Stimulated activated CD4-positive, alpha-beta T cell treated with anti-CD3 and anti-CD28 coated beads, Interleukin-15, amount 100 ng/mL, for 1 hour (primary cell): ENCODE measurements at places on chromosomes 5 and 9.

DNA sequence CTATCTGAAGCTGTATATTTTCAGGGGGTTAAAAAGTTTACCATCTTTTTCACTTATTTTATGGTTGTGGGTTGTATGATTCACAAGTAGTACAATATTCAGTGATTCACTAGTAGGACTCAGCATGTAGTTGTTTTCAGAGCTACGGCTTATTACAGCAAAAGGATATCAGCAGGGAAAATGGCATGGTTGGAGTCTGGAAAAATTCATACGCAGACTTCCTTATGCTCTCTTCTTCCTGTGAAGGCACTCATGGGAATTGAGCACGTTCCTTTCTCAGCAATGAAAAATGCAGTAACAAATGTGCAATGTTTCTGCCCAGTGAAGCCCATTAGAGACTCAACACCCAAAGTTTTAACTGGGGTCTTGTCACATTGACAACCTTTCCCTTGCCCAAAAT lies 250.5 kb downstream of the KCNN2 start:
- DNase-seq = no peak

- DNase-seq = no peak
Measured at GRCh38 chr5:33008751-33009418, 297.8 kb downstream of the NPR3 start.

- no peak for DNase-seq
Measured at GRCh38 chr9:80732506-80732905, 956.8 kb downstream of the TLE1 start.

- no peak for DNase-seq
Measured at GRCh38 chr9:130523921-130524320, 55.5 kb upstream of the FUBP3 start.

GRCh38 chr9:27472195-27472594 lies 51.9 kb upstream of the IFNK start:
- DNase-seq = no peak

DNA sequence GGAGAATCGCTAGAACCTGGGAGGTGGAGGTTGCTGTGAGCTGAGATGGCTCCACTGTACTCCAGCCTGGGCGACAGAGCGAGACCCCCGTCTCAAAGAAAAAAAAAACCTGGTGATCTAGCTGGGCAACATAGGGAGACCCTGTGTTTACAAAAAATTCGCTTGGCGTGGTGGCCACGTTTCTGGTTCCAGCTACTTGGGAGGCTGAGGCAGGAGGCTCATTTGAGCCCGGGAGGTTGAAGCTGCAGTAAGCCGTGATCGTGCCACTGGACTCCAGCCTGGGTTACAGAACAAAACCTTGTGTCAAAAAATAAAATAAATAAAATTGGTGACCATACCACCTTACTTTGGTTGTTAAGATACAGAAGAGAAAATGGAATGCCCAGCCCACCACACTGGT lies 1.8 kb upstream of the HNRNPAB start:
- no peak for DNase-seq

DNA sequence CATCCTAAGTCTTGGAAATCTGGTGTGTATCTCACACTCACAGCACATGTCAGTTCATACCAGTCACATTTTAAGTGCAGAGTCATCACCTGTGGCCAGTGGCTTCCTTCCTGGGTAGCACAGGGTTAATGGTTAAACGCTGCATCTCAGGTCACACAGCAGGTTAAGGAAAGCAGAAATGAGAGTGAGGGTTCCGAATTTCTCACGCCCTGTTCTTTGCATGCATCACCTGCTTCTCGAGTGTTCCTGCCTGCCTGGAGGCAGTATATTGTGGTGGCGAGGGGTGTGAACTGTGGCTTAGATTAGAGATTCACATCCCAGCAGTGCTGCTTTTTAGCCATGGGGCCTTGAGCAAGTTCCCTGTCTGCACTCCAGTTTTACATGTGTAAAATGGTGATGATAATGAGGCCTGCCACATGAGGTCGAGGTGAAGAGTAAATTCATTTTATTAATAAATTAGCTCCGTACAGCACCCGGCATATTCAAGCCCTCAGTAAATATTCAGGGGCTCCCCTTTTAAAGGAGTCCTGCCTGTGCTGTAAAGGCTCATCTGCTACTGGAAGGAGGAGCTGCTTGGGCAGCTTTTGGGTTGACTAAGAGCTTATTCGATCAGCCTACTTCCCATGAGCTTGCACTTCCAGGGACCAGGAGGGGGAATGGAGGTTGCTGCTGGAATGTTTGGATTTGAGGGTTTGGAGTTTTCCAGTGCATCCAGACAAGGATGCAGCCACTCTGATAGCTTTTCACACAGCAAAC lies 61.1 kb upstream of the SAP30L start:
- no peak for DNase-seq

- DNase-seq = no peak
Measured at GRCh38 chr5:52807037-52807436, 19.3 kb downstream of the ITGA1 start.

- no peak for DNase-seq
Measured at GRCh38 chr5:150434464-150434863, 15.1 kb downstream of the RPS14 start.

DNA sequence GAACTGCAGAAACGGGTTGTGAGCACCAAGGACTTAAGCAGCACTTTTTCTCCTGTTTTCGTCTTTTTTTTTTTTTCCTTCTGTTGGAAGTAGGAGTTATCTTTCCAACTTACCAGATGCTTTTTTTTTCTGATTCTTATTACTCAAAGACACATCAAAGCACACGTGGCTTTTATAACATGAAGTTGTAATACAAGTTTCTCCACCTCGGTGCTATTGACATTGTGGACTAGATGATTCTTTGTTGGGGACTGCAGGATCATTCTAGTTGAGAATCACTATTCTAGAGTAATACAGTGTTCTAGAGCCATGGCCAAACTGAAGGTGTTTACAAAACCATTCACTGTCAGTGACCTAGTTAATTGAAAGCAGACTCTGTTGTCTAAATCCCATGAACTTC lies 51.5 kb downstream of the MYO10 start:
- no peak for DNase-seq

GRCh38 chr5:604391-604831 lies 7.7 kb upstream of the CEP72 start:
- DNase-seq = no peak

DNA sequence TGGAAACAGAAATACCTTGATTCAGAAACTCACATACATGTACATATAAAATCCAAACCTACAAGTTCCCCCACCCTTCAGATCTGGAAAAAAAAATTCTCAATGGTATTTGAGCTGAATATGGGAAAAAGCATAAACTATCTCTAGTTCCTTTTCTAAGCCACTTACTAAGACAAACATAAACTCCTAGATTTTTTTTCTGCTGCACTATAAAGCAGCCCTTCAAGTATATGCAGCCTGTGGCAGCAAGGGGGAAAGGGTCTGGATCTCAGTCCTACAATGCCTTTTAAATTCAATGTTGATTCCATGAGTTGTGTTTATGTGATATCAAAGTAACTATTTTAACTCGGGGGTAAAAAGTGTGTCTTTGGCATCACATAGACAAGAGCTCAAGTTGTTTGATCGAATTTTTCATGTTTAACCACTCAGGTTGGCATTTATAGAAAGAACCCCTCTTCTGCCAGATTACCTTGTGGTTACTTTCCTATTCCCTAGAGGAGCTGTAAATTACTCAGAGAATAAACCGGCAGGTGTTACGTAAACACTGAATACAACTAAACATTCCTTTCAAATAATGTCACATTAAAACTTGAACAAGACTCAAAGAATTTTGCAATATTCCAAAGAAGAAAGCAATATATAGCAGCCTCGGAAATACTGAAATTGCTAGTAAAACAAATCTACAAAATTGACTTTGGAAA lies 91.8 kb upstream of the FER start:
- DNase-seq = no peak

GRCh38 chr9:116152941-116153764 lies 438 bp upstream of the PAPPA start:
- no peak for DNase-seq

- DNase-seq = peak; percentile 12
Measured at GRCh38 chr5:43191740-43192557, at the start of gene NIM1K. NIM1K (plus strand) TSS chr5:43192225; CDS start chr5:43245776, 53,551 bp downstream.

DNA sequence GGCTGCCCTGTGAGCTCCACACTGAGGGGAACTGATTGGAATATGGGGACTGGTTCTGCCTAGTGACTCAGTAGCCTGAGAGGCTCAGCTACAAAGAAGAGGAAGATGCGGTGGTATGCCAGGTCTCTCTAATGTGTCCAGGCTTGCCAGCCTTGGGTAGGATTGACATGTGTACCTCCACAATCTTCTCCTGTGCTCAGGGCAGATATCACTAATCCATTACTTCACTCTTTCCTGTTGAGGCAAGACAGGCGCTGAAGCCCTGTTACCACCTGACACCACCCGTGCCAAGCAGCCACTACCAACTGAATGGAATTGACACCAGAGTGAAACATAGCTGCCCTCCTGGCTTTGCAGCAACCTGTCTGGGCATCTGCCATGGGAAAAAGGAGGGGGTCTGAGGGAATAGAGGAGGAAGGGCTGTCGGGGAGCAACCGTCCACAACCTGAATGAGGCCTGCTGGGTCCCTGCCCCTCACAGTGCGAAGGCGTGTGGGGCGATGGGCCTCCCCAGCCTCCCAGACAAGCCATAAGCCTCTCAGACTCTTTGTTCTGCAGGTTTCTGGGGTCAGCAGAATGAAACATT lies 114.7 kb upstream of the CXCL14 start:
- DNase-seq = no peak

GRCh38 chr9:121268598-121268850 lies 562 bp downstream of the GSN start:
- no peak for DNase-seq

DNA sequence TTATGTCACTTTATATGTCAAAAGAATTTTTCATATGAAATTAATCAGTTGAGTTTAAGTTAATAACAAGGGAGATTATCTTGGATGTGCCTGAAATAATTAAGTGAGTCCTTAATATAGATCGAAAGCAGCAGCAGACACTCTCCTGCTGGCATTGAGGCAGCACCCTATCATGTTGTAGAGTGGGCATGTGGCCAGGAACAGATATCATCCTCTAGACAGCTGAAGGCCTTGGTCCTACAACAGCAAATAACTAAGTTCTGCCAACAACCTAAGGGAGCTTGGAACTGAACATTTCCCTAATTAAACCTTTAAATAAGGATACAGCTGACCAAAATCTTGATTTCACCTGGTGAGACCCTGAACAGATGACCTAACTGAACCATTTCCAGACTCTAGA lies 25.8 kb upstream of the UGT3A1 start:
- no peak for DNase-seq

- no peak for DNase-seq
Measured at GRCh38 chr5:106860398-106861044, 810.2 kb downstream of the EFNA5 start.

GRCh38 chr9:81266674-81267073 lies 422.7 kb downstream of the TLE1 start:
- DNase-seq = no peak

DNA sequence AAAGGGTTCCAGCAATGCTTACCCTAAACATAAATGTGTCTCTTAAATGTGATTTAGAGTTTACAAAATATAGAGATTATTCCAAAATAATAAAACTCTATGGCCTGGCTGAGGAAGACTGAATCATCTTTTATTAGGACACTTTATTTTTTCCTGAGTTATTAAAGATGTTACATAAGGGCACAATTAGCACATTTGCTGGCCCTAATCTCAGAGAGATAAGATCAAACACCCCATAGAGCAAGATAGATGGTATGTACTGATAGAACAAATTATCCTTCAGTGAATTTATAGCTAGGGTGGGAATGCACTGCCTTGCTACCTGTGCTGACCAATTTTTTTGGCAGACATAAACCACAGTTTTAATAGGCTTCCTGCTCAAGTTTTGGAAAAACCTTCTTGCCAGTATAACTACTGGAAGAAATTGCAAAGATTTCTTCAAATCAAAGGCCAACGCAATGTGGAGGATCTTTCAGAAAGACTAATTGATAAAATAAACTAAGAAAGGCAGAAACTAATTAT lies 367.1 kb upstream of the MPDZ start:
- DNase-seq = no peak

DNA sequence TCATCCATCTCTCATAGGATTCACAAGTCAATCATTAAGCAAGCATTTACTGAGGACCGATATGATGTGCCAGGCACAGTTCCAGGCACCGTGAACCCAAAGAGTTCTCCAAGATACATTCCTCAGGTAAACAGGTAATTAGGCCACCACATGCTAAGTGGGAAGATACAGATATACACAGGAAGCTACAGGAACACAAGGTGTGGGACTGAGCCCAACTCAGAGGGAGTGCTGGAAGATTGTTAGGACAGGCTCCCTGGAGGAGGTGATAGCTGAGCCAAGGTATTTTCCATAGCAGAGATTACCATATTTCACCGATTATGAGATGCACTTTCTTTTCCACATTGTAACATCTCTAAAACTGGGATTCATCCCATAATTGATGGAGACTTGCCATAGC lies 31.4 kb upstream of the RAI14 start:
- no peak for DNase-seq

DNA sequence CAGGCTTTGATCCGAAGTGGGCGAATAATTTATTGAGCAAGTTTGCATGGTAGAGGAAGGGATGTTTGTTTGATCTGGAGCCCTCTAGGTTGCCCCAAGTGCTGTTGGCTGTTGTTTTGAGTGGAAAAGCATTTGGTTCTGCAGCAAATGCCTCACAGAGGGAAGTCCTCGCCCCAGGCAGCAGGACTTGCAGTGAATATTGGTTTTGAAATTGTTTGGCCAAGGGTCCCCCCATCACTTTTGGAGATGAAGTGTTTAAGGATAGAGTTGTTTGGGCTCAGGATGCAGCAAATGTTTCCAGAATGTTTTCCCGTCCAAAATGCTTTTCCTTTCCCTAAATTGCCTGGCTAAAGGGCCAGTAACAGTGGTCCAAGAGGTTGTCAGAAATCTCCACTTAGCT lies 3.1 kb downstream of the JADE2 start:
- no peak for DNase-seq

GRCh38 chr9:135500525-135501260 lies at the start of gene MRPS2:
MRPS2 (plus strand) TSS chr9:135500682; CDS start chr9:135500711, 29 bp downstream.
- DNase-seq = peak; percentile 72

DNA sequence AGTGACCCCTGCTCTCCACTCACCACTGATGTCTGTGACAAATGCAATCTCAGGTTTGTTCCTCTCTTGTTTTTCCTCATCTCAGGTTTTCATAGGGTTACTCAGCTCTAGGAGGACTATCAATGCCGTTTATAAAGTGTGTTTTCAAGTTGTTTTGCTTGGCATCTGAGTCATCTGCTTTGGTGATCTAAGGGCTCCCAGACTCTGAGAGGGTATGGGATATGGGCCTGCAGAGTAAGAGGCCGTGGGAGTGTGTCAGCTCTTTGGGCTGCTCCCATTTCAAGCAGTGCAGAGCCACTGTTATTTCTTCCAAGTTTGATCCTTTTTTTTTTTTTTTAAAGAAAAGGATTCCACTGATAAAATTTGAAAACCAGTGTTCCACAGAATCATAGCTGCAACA lies 46.3 kb downstream of the NNT start:
- no peak for DNase-seq

GRCh38 chr5:140202078-140202477 lies 27.1 kb downstream of the CYSTM1 start:
- DNase-seq = no peak

DNA sequence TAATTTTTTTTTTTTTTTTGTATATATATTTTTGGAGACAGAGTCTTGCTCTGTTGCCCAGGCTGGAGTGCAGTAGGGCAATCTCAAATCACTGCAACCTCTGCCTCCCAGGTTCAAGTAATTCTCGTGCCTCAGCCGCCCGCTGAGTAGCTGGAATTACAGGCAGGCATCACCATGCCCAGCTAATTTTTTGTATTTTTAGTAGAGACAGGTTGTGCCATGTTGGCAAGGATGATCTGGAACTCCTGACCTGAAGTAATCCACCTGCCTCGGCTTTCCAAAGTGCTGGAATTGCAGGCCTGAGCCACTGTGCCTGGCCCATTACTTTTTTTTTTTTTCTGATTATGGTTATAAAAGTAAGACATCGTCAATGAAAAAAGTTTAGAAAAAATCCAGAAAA lies 84.0 kb upstream of the LMNB1 start:
- DNase-seq = no peak
